Stimulated activated CD8-positive, alpha-beta memory T cell treated with anti-CD3 and anti-CD28 coated beads, Interleukin-15, amount 100 ng/mL, for 4 hours (primary cell): ENCODE measurements at places on chromosomes 6 and 20.

GRCh38 chr6:170147056-170147787 is 143.7 kb downstream of the DLL1 start:
- DNase-seq, result no peak

- DNase-seq, result no peak
Measured at GRCh38 chr20:21564127-21564773, 50.4 kb upstream of the NKX2-2 start.

DNA sequence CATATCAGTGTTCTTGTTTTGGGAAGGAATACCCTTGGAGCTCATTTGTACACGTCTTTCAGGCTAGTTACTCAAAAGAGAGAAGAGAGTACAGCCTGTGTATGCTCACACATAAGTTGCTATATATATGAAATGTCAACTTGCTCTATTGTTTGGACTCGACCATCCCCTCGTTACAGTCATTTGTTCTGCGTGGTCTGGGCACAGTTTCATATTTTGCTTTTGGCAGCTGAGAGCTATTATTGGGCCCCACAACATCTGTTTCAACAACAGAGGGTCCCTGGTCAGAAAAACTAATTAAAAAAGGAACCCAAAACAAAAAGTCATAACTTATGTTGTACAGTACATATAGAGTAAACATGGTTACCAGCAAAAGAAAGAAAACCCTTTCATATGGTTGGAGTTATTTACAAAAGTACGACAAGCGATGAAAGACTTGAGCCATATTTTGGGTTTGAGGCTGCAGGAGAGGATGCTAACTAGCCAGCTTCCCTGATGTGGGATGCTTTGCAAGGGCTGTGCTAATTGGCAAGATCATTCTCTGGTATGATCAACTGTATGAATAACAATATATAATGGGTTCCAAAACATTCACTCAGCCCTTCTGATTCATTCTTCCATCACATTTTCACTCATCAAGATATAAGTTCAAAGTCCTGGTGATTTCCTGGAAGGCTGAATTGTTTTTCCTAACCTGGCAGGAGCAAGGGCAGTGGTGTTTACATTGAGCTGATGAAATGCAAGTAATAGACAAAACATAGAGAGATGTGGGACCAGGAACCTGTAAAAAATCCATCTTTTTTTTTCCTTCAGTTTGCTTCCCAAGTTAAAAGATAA is 137.9 kb downstream of the RPS12 start:
- no peak for DNase-seq

- no peak for DNase-seq
Measured at GRCh38 chr6:40392589-40392988, 194.6 kb downstream of the LRFN2 start.

GRCh38 chr6:159642481-159642880 is 50.6 kb downstream of the SOD2 start:
- DNase-seq, result no peak

GRCh38 chr6:144758602-144759001 is 473.5 kb downstream of the UTRN start:
- DNase-seq, result no peak

GRCh38 chr6:68279793-68280557 is 355.1 kb upstream of the ADGRB3 start:
- no peak for DNase-seq

DNA sequence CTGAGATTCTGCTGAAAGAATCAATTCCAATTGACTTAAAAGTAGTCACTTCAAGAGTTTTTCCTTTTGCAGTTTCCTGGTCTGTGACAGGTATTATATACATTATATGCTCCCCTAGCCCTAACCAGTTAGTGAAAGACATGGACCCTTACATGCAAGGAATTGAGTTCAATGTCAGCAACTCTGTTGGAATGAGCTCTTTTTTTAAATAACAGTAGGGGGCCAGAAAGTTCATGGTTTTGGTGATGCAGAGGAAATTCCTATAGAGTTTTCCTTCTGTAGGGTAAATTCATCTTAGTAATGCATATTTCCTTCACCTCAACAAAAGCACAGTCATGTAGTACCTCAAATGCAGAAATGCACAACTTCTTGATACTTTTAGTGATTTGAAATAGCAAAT is 172.2 kb downstream of the KIF6 start:
- DNase-seq, result no peak

GRCh38 chr6:167493976-167494697 is 169.3 kb downstream of the TTLL2 start:
- no peak for DNase-seq
